Pericardium fibroblast (primary cell): ENCODE measurements at places on chromosomes 3 and 15. TPM values are rescaled to one million over a fixed set of nuclear protein-coding genes. Genes with fewer than 3 reads are reported as not detected.

BNC1 gene
- total RNA-seq: 4.5 and 10.2 TPM in 2 replicates

RBMS3 gene
- total RNA-seq: 38.9 and 45.9 TPM in 2 replicates

PRTG gene
- 0.68 and 2.9 TPM in 2 replicates for total RNA-seq

CAMKV gene
- total RNA-seq: not detected in 2 replicates
